Nucleus accumbens (tissue), 56 donors: ENCODE measurements at places on chromosomes 11 and 22.

- no peak for DNase-seq
These were observed 68.5 kb upstream of the C11orf58 start for GRCh38 chr11:16669799-16670415.

DNA sequence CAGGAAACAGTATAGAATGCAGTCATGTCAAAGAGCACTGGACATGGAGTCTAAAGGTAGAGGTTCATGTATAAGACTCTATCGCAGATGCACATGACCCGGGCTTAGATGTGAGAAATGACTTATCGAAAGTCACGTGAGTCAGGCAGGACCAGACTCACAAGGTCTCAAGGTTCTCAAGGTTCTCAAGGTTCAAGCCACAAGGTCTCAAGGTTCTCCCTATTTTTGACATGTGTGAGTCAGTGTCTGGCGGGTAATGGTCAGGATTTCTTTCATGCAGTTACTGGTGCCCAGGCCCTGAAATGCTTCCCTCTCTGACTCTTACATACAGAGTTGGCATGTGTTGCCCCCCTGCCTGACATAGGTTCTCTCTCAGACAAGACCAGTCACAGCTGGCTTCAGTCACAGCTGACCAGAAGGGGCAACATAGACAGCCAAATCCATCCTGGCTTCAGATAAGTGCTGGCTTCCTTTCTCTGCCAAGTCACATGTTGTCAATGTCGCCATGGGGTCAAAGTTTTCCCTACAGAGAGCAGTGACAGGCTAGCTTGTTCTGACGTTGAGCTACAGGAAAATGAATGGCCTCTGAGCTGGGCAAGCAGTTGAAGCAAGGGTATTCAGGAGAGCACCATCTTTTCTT lies 10.1 kb downstream of the CSRP3 start:
- no peak for DNase-seq

- DNase-seq, result no peak
These were observed 8.5 kb upstream of the CCDC34 start for GRCh38 chr11:27371489-27371888.

DNA sequence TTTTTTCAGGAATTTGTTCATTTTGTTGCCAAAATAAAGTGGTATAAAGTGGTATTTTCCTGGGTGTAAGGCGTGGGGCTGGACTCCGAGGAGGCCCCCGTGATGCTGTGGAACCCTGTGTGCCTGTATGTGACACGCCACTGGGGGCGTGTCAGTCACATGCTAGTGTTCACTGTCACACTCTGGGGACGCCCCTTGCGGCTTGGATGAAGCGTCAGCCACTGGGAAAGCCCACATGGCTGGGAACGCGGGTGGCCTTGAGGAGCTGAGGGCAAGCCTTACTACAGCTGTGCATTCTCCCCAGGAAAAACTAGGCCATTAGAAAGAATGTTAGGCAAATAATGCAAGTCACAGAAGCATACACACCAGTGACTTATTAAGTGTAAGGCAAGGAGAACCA lies 77.0 kb upstream of the SLC25A18 start:
- no peak for DNase-seq

DNA sequence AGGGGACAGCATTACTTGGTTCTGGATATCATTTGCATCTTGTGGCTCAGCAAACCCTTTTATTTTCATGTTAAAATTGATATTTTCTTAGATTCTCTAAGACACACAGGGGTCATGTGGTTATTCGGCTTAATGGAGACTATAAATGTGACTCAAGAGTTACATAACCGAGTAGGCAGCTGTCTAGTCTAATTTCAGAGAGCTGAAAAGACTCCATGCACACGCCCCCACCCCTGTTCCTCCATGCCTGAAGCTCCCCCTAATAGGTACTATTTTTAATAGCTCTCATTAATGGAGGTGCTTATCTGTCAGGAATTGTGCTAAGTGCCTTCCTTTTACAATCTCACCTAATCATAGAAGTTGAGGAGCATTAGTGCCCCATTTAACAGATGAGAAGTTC lies 189.2 kb upstream of the ARHGAP20 start:
- DNase-seq, result no peak

DNA sequence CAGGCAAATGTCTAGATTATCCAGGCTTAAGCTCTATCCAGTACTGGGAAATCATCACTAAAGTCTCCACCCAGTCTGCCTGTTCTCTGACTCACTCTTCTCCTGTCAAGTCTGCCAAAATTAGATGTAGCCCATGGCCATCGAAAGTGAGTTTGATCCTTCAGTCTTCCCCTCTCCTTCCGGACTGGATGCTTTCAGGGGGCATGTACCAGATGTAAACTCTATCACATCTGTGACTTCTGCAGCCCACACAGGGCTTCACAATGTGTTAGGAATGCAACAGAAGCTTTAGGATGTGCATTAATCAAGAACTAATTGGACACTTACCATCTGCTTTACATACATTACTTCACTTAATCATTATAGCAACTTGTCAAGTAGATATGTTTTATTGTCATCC lies 12.3 kb downstream of the ME3 start:
- DNase-seq, result no peak

GRCh38 chr11:112289588-112290492 lies 29.2 kb upstream of the PLET1 start:
- peak; percentile 77 for DNase-seq

DNA sequence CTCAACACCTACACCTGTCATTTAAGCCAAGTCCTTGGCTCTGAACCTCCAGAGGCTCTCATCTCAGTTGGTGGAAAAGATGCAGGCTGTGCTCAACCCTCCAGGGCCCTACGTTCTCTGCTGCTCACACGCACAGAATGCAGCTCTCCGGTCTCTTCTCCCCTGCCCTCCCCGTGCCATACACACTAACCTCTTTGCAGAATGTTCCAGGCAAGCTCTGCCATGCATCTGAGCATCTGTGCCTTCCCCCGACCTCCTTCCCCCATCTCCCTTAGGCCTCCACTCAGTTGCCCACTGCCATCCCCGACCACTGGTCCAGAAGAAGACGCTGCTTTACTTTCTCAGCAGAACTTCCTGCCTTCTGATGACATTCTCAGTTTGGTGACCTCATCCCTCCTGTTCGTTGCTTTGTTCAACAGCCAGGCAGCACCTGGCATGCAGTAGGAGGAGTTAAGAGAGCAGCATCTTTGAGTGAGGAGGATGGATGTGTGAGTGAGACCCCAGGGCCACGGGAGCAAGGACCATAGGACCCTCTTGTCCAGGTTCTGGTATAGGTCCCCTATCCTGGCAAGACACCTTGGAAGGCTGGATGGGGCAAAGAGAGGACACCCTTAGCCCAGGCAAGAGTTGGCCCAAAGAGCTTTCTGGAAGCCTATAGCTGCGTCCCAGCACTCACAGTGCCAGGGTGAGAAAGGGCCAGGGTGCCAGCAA lies 598.0 kb downstream of the BRD1 start:
- no peak for DNase-seq

DNA sequence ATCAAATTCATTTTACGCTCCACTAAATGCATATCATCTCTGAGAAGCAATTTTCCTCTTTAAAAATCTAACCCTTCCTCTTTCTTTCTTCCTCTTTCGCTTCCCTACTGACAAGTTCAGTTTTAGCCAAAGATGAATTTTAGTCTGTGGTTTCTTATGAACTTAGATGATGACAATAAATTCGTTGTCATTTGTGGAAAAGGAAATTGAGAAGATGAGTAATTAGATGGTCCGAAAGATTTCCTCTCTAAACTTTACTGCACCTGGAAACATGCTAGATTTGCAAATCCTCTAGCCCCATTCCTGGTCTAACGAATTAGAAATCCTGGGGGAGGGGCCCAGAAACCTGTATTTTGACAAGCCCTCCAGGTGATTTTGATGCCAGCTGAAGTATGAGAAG lies 855.4 kb upstream of the CHORDC1 start:
- no peak for DNase-seq

DNA sequence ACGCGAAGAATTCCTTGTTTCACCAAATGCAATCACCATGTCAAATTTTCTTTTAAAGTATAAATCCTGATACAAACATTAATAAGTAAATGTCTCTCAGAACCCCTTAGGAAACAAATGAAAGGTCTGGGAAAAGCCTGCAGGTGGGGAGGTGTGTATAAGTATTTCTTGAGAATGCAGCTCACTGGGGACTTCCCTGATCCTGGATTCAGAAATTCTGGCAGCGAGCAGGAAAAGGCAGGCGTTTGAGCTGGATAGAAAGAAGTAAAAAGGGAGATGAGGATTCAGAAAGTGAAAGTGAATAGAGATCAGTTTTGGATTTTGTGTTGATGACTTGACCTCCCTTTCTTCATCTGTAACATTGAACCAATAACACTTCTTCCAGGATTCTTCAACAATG lies 68.3 kb upstream of the CTSC start:
- no peak for DNase-seq

GRCh38 chr11:12319461-12319951 lies 57.9 kb upstream of the PARVA start:
- DNase-seq, result no peak

- no peak for DNase-seq
These were observed 552.8 kb upstream of the CHORDC1 start for GRCh38 chr11:90775567-90776165.

DNA sequence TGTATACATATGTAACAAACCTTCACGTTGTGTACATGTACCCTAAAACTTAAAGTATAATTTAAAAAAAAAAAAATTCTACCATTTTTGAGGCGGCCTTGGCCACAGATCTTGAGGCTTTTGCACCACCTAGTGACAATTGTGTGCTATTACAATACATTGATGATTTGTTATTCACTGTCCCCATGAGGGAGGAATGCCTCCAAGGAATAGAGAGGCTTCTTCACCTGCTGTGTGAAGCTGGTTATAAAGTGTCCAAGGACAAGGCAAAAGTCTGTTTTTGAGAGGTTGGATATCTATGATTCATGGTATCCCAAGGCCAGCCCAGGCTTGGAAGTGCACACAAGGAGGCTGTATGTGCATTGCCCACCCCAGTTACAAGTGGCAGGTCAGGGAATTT lies 30.7 kb downstream of the SLC22A25 start:
- DNase-seq, result no peak

- DNase-seq, result no peak
These were observed 8.4 kb upstream of the IRAG1 start for GRCh38 chr11:10701982-10702381.

DNA sequence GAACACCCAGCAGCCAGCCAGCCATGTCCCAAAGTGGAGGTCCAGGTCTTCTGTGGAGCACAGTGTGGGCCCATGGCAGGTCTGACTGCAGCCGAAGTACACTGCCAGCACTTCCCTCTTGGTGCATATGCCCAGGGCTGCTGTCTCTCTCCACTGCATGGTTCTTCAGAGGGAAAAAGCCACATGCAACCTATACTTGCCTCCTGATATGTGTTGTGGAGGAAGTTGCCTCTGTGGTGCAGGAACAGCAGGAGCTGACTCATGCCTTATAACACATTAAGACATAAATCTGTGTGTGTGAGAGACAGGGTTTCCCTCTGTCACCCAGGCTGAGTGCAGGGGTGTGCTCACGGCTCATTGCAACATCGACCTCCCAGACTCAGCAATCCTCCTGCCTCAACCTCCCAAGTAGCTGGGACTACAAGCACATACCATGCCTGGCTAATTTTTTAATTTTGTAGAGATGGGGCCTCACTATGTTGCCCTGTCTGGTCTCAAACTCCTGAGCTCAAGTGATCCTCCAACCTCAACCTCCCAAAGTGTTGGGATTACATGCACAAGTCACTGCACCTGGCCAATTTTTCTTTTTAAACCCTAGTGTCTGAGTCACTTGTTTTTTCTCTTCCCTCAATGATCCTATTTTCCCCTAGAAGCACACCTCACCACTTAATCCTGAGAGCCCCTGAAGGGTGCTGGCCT lies 98.8 kb downstream of the MPPED2 start:
- no peak for DNase-seq

DNA sequence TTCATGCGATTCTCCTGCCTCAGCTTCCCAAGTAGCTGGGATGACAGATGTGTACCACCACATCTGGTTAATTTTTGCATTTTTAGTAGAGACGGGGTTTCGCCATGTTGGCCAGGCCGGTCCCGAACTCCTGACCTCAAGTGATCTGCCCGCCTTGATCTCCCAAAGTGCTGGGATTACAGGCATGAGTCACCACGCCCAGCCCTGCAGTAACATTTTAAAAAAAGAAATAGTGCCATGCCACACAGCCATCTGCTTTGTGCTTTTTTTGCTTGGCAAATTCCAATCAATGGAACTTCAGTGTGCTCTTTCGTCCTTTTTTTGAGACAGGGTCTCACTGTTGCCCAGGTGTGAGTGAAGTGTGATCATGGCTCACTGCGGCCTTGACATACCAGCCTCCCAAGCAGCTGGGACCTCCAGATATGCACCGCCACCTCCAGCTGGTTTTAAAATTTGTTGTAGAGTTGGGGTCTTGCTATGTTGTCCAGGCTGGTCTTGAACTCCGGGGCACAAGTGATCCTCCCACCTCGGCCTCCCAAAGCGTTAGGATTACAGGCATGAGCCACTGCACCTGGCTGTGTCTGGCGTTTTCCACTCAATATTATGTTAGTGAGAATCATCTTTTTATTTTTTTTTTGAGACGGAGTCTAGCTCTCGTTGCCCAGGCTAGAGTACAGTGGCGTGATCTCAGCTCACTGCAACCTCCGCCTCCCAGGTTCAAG lies 1.8 kb upstream of the CHADL start:
- DNase-seq, result no peak

DNA sequence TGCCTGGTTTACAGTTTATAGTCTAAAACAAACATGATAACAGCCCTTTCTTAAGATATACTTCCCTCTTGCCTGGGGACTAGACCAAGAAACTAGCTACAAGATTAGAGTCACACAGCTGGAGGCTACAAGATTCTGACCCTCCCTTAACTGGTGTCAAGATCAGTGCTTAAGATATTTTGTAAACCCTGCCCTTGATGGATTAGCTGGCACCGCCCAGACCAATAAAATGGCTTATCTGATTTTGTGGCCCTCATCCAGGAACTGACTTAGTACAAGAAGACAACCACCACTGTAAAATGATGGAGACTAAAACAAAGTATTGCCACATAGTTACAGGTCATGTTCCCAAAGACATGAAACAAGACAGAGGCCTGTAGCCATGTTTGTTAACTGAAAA lies 53.4 kb downstream of the FAM181B start:
- DNase-seq, result no peak

DNA sequence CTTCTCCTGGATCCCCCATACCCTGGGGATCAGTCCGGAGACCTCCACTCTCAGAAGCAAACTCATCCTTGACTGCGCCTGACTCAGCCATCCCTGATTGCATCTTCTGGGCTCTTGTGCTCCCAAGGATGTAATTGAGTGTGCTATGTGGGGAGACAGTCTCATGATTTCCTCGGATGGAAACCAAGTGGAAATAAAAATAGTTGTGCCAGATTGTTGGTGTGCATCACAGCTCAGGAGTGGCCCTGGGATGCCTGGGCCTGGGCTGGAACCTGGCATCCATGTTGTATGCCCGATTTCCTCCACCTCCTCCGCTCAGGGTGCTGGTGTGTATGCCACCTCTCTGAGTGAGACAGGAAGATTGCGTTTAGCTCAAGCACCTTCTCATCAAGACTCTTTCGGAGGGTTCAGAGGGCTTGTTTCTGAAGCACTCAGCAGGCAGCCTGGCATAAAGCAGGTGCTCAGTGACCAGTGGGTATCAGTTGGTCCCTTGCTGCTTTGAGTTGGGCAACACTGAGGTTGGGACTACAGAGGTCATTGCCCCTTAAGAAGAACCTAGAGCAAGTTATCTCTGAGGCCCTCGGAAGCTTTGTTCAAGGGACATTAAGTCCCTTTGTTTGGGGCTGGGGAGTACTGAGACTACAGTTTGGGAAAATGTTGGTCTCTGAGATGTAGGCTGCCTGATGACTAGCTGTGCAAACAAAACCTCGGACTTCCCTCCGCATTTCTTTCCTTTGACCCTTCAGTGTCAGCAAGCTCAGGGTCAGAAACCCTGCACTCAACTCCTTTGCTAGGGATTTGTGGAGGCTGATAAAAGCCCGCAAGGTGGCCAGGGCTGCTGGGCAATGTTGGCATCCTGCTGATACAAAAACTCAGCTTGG lies 24.8 kb upstream of the MICAL2 start:
- no peak for DNase-seq

- DNase-seq, result no peak
These were observed 40.3 kb upstream of the SHISAL1 start for GRCh38 chr22:44353041-44353440.
